CD4-positive, alpha-beta T cell treated with Interleukin-17A for 1 hour (primary cell): ENCODE measurements at places on chromosomes 2 and 18.

DNA sequence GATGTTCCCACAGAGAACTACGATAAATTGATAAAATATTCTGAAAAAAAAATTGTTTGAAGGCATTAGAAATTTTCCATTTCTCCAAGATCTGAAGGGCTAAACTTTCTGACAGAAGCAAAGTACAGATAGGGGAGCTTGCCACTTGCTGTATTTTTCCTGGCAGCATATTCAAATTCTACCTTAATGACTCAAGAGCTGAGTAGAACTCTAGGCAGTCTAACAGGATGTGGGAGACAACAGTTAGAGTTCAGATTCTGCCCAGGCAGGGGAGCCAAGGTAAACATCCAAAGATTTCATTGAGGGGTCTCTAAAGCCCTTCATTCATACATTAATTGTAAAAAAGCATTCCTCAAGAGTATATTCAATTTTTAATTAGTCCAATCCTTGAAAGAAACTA, 46.0 kb upstream of the RIT2 start:
- no peak for DNase-seq

GRCh38 chr2:231602859-231603467, 10.3 kb downstream of the TEX44 start:
- DNase-seq, result no peak

DNA sequence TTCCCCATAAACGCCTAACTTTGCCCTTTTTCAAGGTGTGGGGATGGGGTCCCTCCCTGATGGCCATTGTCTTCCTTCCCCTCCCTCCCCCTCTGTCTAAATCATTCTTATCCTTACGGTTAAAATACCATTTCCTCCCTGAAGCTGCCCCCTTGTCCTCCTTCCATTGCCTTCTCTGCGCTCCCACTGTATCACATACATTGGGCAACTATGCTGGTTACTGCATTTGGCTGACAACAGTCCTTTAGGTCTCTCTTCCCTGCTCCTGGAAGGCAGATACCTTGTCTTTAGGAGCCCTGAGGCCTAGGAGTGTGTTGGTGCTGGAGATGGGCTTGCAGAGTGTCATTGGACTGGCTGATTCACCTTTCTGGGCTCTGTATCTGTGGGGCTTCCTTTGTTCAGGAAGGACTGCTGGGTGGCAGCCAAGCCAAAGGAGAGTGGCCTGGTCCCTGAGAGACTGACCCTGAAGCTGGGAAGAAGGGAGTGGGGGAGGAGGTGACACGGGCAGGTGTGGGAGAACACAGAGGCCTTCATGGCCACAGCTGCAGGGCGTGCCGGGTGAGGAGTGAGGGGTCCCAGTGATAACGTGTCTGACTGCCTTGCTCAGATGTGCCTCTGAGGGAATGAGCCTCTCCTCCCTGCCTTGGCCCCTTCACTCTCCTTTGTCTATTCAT, 2.2 kb downstream of the WNT6 start:
- no peak for DNase-seq

- DNase-seq, result no peak
Observed at GRCh38 chr2:68027959-68028358, 34.8 kb downstream of the C1D start.

DNA sequence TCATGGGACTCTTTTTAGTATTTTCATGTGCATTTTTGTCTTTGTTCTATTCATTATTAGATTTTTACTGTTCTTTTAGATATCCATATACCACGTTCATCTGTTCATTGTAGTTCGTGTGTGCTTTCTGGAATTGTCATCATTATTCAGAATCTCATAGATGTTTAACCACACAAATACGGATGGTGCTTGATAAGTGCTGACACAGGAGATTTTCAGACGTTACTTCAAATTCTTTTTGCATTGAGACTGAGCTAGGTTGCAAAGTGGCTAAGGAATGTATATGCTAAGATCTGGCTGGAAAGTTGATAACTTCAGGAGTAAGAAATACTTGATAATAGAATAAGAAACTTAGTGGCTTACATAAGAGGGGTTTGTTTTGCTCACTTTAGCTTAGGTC, 153.6 kb downstream of the CTNNA2 start:
- no peak for DNase-seq

- DNase-seq, result no peak
Observed at GRCh38 chr18:55641486-55641885, 53.5 kb upstream of the TCF4 start.

DNA sequence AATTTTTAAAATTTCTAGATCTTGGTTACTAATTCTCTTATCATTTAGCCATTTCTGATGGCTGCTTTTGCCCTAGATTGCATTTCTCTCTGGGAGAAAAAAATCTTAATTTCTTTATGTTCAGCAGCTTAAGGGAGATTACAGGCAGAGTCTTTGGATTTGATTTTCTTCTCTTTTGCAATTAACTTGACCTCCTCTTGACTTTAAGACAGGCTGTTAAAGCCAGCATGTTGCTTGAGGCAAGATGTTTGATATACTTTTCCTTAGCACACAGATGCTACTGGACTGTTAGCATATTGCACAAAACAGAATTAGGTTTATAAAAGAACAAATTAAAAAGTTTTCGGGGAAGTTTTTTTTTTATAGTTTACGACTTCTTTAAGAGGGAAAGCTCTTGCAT, 50.0 kb downstream of the XRCC5 start:
- no peak for DNase-seq

DNA sequence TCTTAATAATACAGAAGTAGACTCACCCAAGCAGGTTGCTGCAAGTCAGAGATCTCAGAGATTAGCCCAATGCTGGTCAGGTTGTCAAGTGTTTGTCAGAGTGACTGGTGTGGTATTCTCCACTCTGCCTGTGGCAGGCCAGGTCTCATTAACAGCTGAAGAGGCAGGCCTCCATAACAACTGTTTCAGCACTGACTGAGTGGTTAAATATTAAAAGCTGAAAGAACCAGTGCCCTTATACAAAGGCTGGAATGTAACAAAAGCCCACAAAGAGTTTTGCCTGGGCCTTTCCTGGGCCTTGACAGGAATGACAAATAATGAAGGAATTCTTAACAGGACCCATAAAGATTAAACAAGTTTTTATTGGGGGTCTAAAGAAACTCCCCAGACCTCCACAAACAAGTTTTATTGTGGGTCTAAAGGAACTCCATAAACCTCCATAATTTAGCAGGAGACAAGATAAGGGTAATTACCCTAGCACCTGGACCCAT, 26.8 kb downstream of the SULT1C2 start:
- no peak for DNase-seq

DNA sequence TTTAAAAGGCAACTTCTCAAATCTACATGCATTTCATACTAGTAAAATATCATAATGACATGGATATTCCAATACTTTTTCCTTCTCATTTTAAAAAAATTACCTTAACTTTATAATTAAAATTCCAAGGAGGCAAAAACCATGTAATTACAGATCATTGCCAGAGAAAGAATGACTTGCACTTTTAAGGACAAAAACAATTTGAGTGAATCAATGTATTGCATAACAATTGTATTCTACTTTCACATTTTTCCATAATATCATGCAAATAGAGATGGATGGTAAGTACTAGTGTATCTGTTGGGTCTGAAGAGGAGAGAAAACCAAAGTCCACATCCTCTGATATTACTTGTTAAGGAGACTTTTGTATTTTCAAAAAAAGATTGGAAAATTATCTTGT, 89.5 kb upstream of the NCK2 start:
- DNase-seq, result no peak

- DNase-seq, result no peak
Observed at GRCh38 chr2:38237311-38237710, 139.8 kb downstream of the ATL2 start.
